Stimulated activated naive CD4-positive, alpha-beta T cell (primary cell): ENCODE measurements at places on chromosomes 3 and 15.
A peak's percentile ranks its signal among the peaks of the same experiment; 100 is the strongest.

DNA sequence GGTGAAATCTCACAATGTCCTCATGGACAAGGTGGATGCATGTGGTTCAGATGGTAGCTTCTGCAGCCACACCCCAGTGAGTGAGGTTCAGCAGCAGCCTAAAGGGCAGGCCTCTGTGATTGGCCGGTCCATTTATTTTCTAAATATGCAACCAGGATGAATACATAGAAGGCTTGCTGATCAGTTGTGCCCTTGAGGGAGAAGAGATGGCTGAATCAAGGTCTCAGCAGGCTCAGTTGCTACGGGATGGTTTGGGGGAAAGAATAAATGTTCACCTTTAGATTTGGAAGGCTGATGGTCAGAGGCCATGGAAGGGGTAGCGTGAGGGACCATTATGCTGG is 53.7 kb upstream of the FGD5 start:
- DNase-seq: no peak

DNA sequence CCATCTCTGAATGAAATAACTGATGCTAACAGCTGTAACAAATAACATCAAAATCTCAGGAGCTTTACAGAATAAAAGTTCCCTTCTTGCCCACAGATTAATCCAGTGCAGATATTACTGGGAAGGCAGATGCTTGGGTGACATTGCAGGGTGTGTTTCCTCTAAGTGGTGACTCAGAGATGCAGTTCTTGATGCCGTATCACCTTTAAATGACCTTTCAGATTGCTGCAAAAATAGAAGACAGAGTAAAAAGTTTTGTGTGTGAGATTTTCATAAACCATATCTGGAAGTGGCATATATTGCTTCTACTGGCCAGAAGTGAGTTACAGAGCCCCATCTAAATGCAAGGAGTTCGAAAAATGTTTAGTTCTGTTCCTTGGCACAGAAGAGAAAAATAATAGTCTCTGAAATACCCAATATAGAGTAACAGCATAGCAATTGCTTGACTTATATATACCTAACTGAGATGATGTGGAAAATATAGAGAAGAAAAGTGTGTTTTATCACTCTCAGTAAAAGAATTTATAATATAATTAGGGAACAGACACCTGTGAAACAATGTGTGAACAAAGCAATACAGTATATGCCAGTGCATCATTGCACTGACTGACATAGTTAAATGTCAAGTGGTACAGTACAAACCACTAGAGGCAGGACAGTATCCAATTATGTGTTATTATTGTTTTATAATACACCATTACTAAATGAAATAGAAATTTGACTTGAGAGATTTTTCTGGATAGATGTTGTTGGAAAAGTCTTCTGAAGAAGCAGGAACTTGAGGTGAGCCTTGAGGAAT is 430.7 kb upstream of the CBLB start:
- DNase-seq: no peak

- DNase-seq: peak; percentile 22
Observed at GRCh38 chr3:50573566-50574443, 4.5 kb downstream of the HEMK1 start.

GRCh38 chr3:187586226-187586625 is 84.0 kb downstream of the SST start:
- no peak for DNase-seq

DNA sequence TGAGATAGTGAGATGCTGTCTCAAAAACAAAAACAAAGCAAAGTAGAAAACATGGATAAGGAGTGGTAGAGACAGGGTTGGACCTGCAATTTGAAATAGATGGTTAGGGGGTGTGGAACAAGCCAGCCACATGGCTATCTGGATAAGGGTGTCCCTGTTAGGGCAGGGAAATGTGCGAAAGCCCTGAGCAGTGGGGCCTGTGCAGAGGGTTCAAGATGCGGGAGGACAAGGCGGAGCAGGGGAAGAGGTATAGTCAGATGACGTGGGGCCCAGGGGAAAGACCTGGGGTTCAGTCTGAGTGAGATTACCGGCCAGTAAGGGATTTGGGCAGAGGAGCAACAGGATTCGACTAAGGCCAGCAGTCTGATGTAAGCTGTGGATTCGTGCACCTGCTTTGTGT is 18.4 kb upstream of the NR2E3 start:
- no peak for DNase-seq

GRCh38 chr3:169528289-169528688 is 135.2 kb downstream of the MECOM start:
- DNase-seq: no peak

DNA sequence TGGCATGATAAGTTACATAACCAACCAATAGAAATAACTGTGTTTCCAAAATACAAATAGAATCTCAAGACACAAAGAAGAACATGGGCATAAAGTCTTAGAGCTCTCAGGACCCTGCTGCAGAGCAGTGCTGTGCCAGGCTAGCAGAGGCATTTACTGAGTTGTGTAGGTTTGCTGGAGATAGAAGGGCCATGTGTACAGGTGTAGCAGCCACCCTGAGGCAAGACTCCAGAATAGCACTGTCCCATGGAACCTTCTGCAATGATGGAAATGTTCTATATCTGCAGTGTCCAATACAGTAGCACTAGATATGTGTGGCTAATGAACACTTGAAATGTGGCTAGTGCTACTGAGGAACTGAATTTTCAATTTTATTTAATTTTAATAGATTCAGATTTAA is 267.0 kb upstream of the UMPS start:
- DNase-seq: no peak

- DNase-seq: no peak
Observed at GRCh38 chr15:88016406-88016805, 240.1 kb downstream of the NTRK3 start.

- no peak for DNase-seq
Observed at GRCh38 chr15:42108189-42108588, 13.8 kb upstream of the PLA2G4D start.

DNA sequence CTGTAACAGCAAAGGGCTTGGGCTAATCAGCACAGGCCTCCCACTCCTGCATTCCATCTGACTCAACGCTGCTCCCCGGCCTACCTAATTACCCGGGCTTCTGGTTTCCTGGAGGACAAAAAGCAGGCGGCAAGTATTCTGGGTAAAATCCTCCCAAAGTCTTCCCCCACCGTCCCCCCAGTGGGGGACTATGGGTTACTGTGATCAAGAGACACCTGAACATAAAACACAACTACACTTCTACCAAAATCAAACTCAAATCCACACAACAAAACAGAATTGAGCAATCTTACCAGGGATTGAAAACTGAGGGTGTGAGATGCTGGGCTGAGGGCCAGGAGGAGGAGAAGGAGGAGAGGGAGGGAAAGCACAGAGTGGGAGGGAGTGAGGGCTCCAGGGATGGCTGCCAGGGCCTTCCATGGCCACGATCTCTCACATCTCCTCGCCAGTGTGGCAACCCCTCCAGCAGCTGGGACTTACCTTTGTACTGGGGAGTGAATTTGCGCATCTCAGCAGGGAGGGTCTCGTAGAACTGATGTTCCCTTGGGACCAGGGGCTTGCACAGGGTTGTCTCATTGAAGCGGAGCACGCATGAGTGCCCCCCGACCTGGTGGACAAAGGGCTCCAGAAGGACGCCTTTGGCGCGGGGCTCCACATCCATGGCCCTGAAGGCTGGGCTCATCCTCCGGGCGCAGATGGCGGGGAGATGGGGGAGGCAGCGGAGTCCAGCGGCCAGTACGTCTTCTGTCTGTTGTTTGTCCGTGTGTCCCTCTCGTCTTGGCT is 9.1 kb upstream of the NCKIPSD start:
- no peak for DNase-seq

- DNase-seq: peak; percentile 48
Observed at GRCh38 chr15:90300988-90301706, 35.7 kb downstream of the NGRN start.

GRCh38 chr3:115651599-115651998 is 28.3 kb downstream of the GAP43 start:
- DNase-seq: no peak

DNA sequence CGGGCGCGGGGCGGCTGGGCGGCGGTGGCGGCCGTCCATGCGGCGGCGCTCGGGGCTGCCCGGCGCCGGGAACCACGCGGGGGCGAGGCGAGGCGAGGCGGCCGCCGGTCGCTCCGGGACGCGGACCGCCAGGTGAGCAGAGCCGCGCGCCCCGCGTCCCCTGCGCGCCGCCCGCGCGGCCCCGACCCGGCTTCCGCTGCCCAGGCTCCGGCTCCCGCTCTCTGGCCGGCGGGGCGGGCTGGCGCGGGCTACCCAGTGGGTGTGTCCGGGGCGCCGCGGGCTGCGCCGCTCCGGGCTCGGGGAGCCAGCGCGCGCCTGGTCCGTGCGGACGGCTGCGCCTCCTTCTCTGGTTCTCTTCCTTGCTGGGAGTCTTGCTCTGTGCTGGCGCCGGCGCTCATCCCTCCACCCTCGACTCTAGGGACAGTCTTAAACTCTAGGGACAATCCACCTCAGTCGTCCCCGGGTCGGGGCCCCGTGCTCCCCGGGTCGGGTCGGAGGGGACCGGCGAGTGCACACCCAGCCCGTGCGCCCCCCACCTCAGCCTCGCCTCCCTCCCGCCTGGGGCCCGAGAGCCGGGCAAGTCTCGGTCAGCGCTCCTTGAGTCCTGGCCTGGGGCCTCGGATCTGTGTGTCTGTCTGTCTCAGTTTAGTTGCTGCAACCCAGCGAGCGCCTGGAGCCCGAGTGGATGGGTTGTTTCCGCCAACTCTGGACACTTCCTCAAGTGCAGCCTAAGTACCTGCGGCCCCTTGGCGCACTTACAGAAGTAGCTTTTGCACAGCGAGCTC is 488 bp downstream of the THSD4 start:
- no peak for DNase-seq

DNA sequence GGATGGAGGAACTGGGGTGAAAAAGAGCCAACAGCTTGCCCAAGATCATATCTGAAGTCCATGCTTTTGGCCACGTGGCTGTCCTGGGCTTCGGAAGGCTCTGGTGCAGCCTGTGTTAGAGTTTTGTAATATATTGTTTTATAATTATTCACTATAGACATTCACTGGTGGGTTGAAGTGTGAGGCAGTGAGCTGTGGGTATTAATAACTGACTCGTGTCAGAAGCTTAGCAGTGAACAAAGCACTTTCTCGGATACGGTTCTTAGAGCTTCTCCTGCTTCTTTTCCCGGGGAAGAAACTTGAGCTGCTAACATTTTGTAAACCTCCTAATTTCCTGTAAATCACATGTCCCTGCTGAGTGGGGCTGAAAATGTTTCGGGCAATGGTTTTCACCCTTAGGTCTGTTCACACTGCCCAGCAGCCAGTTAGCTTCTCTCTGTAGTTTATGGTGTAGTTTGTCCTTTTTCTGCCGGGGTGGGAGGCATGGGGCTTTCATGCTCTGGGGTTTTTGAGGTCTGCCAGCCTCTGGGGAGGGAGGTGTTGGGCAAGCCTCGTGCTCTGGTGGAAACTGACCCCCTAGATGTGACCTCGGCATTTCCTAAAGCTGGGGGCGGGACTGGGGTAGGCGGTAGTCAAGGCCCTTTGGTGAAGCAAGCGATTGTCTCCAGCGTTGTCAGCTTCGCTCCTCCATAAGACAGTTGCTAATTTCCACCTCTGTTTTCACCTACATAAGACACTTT is 1.7 kb downstream of the MRAS start:
- no peak for DNase-seq

DNA sequence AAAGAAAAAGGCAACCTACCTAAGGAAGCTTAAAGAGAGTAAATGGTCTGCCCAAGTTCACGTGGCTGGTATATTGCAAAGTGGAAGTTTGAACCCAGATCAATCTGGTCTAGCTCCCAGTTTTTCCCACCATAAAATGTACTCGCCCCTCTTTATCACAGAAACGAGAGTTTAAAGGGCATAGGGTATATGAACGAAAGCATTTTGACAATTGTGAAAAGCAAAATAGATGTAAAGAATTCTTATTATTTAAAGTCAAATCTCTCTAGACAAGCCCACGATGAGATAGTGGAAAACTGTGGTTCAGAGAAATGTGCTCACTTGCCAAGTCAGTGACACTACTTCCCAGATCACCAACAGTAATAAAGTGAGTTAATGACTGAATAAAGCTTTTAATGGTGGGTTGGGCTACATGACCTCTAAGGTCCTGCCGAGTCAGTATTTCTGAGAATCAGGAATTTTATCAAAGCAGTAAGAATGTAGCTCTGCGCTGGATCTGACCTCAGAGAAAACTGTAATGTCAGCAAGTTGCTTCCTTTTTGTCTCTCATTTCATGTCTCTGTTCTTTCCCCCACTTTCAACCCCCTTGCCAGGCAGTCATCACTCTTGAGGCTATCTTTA is 23.3 kb upstream of the NEO1 start:
- DNase-seq: no peak

DNA sequence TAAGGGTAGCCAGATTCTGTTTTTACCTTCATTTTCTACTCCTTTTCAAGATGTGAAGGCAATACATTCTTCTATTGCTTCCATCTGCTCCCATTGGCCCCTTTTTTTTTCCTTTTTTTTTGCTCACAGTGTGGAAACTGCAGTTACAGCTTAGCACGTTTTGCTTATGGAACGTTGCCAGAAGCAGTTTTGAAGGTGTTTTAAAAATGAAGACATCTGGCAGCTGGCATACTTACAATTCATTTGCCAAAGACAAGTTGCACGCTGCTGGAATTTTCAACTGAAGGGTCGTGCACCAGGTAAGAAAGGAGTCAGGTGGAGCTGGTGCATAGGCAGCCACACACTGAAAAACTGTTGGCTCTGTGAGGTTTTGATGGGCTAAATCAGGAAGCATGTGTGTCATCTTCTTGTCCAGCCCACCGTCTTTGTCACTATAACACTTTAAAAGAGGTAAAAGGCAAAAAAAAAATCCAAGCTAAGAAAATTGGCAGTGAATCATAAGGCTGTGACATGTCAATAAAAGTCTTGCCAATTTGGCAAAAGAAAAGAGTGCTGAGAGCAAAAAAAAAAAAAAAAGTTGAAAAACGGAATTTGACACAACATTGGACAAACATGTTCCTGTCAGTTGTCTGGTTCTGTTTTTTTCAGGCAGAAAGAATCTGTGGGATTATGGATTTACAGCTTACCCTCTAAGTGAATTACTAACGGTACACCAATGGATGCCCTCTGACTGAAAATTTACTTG is 225.4 kb upstream of the SOX2 start:
- no peak for DNase-seq

DNA sequence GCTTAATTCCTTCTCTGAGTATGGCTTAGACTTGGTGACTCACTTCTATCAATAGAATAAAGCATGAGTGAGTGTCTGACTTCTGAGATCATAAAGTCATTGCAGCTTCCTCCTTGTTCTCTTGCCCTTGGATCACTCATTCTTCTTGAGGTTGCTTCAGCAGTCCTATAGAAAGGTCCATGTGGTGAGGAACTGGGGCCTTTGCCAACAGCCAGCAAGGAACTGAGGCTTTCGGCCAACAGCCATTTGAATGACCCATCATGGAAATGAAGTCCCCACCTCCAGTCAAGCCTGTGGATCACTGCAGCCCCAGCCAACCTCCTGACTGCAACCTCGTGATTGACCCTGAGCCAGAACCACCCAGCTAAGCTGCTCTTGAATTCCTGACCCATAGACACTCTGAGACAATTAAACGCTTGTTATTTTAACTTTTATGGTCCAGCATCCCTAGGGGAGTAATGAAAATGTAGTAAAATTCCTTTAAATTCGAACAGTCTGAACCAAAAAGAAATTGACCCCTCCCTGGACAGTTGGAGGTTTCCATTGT is 84.5 kb downstream of the WDR76 start:
- DNase-seq: no peak

DNA sequence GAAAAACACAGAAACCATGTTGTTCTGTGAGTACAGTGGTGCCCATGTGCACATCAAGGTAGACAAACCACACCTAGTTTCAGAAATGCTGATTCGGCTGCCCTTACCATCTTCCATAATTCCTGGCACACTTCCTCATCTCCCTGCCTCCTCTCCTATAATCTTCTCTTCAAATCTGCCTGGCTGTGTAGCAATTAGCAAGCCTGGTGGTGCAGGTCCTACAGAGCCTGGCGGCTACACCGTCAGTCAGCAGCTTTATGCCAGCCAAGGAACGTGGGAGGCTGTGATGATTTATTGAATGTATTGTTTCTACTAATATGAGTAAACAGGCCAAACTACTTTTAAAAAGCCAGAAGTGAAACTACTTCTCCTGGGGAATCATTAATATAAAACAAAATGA is 106.8 kb downstream of the SEMA6D start:
- DNase-seq: no peak
